ENCODE measurements at places on chromosomes 11 and 22. TPM values are rescaled to one million over a fixed set of nuclear protein-coding genes. Genes with fewer than 3 reads are reported as not detected.

DNA sequence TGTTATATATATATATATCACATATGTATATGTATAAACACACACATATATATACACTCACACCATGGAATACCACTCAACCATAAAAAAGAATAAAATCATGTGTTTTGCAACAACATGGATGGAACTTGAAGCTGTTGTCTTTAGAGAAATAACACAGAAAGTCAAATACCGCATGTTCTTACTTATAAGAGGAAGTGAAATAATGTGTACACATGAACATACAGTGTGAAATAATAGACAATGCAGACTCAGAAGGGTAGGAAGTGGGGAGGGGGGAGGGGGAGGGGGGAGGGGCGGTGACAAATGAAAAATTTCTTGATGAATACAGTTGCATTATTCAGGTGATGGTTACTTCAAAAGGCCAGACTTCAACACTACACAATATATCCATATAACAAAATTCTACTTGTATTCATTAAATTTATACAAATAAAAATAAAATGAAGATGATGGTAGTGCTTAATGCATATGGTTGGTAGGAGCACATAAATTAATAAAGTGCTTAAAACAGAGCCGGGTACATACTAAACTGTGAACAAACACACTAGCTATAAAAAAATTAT lies 5.8 kb upstream of the OR5B2 start:
- DNase-seq: no peak

DNA sequence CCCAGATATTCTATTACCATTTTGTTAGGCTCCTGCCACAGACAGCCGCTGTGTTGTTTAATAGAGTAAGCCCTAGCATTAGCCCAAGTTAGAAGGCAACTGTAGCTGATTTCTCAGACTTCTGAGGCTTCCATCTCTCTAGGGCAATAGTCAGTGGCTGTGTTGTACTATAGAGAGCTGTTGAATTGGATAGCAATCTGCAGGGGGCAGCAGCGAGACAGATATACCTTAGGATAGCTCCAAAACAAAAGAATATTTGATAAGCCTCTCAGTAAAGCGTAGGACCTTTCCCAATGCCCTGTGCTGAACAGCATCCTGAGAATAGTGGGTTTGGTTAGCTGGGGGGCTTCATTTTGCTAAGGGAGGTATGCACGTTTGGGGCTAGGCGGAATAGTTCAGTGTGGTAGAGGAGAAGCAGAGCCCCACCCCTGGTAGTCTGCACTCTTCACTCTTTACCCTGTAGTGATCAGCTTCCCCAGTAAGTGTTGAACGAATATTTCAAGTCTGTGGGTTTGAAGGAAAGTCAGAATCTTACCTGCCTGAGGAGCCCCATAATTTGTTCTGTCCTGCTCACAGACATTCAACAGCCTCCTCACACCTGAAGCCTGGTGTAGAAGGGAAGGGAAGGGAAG lies 515.1 kb downstream of the INSC start:
- no peak for DNase-seq

KIF18A gene
- total RNA-seq: 1.9 TPM

CARD16 gene
- 34.3 TPM for total RNA-seq

SLC29A2 gene
- 31.1 TPM for total RNA-seq

FOLR2 gene
- total RNA-seq: 23.5 TPM

DNA sequence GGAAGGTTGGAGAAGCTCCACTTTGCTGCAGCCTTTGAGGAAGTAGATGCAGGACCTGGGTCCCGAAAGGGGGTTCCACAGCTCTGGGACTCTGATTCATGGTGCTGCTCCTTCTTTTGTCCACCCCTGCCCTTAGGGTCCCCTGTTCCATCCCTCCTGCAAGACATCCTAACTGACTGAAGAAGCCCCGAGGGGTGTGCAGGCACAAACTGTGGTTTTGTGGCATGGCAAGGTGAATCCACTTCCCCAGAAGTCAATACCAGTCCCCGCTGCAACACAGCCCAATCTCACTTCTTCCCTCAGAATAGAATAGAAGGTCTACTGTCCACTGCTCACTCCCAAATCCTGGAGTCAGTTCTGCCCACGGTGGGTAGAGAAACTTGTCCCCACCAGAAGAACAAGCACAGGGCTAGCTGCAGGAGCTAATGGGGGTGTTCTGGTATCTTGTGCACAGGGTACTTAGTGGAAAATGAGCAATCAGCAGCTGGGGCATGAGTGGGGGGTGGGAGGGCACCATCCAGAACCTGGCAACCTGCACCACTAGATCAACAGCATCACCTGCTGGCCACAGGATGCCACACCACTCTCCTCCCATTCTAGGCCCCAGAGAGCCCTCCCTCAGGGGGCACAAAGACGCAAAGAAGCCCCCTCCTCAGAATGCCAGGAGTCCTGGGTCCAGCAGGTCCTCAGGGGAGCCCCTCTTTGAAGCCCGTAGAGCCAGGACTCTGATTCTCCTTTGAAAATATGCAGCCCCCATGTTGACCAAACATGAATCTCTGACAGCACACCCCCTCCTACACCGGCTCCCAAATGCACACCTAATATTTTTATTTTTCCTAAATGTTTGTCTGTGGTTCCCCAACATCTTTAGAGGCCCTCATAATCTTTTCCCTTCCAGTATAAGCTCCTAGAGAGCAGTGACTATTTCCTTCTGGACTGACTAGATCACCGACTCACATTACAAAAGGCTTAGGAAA lies 14.1 kb downstream of the SPATA19 start:
- DNase-seq: no peak

CBY1 gene
- total RNA-seq: 28.7 TPM

- no peak for DNase-seq
Observed at GRCh38 chr11:13928566-13929251, 33.8 kb upstream of the SPON1 start.

DNA sequence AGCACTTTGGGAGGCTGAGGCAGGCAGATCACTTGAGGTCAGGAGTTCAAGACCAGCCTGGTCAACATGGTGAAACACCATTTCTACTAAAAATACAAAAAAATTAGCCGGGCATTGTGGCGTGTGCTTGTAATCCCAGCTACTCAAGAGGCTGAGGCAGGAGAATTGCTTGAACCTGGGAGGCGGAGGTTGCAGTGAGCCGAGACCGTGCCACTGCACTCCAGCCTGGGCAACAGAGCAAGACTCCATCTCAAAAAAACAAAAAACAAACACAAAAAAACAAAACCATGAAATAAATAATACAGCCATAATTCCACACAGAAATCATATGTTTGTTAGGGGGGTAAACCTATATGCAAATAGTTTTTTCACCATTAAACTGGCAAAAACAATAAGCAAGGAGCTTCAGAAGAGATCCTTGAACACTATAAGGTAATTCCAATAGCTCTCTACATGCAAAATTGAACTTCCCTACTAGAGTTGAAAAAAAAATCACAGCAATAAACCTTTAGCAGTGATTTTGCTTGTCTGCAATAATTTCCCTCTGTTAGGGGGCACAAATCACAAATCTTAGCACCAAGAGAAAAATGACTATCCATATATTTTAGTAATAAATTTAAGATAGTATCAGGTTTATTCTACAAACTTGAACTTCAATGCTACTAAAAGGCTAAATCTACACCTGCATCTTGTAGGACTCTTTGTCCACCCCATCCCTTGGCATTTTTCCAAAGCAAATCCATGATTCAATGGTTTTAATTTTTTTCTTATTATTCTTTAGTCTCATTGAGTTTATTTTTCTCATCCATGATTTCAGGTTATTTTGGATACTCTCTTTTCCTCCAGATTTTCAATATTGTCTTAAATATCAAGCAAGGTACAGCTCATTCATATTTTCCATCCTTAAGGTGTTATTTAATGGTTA lies 3.9 kb downstream of the CSTF3 start:
- no peak for DNase-seq

DNA sequence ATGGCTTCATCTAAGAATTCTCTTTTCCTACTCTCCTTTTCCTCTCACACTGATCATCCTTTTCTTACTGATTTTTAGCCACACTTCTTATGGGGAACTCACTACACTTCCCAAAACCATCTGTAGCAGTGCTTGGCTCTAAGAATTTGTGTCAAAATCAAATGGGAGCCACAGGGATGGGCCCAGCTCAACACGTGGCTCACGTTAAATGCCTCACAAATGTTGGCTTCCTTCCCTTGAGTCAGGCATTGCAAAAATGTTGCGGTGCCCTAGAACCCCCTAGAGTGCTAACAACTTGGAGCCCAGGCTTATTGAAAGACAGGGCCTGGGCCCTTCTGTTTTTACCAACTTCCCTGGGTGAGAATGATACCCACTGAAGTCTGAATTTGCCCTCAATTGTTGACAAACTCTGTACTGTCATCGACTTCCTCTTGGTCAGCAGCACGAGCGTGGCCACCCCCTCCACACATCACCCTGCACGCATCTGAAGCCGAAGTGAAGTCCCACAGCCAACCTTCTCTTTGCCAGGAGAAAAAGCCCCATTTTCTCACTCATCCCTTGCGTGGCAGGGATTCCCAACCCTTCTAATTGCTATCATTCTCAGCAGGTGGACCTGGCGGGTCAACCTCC lies 69.7 kb downstream of the ELFN2 start:
- no peak for DNase-seq

KCNK4 gene
- not detected for total RNA-seq

NNMT gene
- 27.2 TPM for total RNA-seq

- DNase-seq: no peak
Observed at GRCh38 chr11:45321669-45322068, 35.5 kb upstream of the SYT13 start.

CASP12 gene
- total RNA-seq: 0.34 TPM

DNA sequence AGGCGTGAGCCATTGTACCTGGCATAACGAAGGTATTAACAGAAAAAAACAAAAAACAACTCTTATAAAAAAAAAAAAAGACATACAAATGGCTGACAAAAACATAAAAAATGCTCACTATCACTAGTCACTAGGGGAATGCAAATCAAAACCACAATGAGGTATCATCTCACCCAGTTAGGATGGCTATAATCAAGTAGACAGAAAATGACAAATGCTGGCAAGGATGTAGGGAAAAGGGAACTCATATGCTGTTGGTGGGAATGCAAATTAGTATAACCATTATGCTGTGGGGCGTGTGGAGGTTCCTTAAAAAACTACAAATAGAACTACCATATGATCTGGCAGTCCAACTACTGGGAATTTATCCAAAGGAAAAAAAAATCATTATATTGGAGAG lies 17.0 kb downstream of the THY1 start:
- DNase-seq: no peak

GRCh38 chr11:126855536-126855935 lies 145.0 kb downstream of the KIRREL3 start:
- no peak for DNase-seq

TNKS1BP1 gene
- total RNA-seq: 191 TPM

DNA sequence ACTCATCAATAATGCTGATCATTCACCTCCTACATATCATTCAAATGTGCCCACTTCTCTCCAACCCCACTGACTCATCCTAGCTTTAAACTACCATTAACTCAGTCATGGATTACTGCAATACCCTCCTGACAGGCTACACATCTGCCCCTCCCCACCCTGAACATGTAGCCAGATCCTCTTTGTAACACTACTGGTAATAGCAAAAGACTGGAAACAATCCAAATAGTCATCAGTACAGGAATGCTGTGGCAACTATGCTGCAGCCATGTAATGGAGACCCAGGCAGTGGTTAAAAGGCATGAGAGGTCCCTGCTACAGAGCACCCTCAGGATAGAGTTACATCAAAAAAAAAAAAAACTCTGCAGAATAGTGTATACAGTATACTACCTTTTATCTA lies 16.6 kb downstream of the SLC43A3 start:
- DNase-seq: no peak

DNA sequence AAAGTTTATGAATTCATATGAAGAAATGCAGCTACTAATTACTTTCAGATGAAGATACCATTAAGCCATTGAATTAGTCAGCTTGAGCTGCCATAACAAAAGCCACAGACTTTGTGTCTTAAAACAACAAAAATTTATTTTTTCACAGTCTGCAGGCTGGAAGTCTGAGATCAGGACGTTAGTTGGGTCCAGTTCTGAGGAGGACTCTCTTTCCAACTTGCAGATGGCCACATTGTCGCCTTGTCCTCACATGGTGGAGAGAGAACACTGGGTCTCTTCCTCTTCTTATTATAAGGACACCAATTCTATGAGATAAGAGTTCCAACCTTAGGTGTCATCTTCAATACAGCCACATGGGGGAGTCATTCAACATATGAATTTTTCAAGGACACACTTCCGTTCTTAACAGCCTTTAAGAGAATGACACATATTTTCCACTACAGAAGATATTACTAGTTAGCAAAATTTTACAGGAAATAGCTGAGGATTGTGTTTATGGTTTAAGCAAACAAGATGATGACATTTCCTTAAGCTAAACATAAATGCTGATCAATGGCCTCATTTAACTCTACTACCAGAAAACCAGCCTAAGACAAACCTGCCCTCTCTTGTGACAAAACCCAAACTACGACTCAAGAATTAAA lies 56.0 kb downstream of the DCUN1D5 start:
- DNase-seq: no peak

DNA sequence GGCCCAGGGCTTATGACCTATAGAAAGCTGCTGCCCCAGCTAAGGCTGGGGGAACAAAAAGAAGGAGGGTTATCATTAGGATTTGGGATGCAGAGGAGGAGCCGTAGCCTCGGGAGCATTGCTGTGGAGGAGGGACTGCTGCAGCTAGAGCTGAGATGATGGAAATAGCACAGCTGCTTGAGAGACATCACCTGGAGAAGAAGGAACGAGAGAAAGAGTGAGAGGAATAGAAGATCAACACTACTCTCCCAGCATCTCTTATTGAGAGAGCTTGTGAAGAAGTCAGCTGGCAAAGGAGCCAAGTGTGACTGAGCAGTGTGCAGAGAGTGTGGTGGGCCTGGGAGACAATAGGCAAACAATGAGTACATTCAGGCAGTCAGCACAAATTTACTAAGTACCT lies 100.7 kb upstream of the PLET1 start:
- DNase-seq: no peak

DNA sequence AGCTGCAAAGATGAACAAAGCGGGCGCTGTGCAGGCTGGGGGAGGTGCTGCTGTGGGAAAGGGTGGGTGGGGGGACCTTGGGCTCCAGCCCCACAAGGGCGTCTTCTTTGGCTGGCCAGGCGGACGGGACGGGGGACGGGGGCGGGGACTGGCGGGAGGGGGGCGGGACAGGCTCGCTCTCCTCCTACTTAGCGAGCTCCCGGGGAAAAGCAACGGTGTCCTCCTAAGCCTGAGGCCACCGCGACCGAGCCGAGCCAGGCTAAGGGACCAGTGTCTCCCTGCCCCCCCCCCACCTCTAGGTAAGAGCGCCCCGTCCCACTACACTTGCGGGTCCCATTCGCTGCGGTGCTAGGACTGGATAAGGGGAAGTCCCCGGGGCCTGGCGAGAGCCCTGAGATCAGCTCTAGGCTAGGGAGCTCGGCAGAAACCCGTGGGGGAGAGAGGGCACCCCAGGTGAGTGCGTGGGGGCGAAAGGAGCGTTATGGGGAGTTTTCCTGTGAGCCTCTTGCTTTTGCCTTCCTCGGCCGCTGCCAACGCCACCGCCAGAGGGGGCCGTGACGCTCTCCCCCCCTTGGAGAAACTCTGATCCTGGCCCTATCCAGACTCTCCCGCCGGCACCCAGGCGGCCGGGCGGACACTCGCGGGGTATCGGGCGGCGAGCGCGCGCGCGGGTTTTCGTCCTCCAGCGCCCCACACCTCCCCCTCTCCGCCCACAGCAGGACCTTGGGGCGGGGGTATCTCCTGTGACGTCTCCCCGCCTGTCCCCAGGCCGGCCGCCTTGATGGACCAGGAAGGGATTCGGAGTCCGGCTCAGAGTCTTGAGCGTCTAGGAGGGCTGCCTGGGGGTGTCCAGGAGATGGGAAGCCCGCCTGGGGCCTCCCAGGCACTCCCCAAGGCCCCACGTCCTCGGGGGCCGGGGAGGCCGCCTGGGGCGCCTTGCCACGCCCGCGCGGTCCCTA lies at the start of gene PHLDB1:
TSS of gene PHLDB1 (plus strand) at position 215 of the 959 bp plus-strand sequence. CDS start 6,222 bp downstream, outside the sequence.
- DNase-seq: peak; percentile 85

GRCh38 chr11:79377406-79377805 lies 63.4 kb downstream of the TENM4 start:
- no peak for DNase-seq

APOC3 gene
- not detected for total RNA-seq

TRPC6 gene
- 0.70 TPM for total RNA-seq

Data from left colon (tissue), 2 donors.